H7 (cell line): ENCODE measurements at places on chromosomes 6 and 20.

GRCh38 chr6:139003751-139004150 lies 15.7 kb upstream of the REPS1 start:
- no peak for DNase-seq

DNA sequence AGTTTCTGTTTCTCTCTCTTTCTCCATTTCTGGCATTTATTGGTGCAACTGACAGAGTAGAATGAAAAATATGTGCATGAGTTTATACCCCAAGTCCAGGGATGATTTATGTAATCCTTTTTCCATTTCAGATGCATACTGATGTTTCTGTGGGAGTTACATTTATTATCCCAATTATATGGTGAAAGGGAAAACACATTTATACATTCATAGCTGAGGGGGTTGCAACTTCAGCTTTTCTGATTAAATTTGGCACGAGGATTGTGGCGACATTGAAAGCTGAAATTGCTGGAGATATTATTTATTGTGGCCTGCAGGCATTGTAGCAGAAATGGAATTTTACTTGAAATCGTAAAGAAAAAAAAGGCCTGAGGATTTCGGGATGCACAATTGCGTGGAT lies 31.5 kb upstream of the FNDC1 start:
- DNase-seq, result no peak

DNA sequence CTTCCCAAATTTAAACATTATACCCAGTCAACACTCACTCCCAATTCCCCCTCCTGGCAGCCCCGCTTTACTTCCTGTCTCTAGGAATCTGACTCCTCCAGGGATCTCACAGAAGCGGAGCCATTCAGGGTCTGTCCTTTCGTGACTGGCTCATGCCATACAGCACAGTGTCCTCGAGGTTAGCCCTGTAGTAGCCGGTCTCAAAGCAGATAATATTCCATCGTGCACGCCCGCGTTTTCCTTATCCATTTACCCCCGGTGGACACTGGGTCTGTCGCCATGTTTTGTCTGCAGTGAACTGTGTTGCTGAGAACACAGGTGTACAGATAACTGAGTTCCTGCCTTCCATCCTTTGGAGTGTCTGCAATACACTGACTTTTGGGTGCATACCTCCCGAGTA lies 95.3 kb downstream of the TTLL2 start:
- DNase-seq, result peak; percentile 65

GRCh38 chr6:6434151-6434550 lies 113.7 kb upstream of the F13A1 start:
- DNase-seq, result no peak

- no peak for DNase-seq
Measured at GRCh38 chr6:44037847-44038542, 89.3 kb downstream of the MRPL14 start.

DNA sequence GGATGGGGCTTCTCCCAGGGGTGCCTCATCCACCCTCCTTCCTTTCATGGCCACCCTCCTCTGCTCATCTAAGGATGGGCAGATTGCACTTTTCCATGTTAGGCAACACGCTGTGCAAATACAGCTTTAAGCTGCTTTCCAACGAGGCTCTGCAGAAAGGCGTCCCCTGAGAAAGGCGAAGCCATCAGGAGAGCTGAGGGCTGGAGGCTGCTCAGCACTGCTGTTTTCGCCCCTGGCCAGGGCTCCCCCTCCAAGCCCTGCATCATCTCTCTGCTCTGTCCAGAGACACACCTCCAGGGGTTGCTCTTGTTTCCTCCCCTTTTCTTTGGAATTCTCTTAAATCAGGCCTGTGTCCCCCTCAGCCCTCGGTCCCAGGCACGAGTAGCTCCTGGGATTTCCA lies 526.1 kb downstream of the CDH26 start:
- no peak for DNase-seq

- DNase-seq, result peak; percentile 68
Measured at GRCh38 chr20:22686097-22686496, 101.7 kb upstream of the FOXA2 start.

DNA sequence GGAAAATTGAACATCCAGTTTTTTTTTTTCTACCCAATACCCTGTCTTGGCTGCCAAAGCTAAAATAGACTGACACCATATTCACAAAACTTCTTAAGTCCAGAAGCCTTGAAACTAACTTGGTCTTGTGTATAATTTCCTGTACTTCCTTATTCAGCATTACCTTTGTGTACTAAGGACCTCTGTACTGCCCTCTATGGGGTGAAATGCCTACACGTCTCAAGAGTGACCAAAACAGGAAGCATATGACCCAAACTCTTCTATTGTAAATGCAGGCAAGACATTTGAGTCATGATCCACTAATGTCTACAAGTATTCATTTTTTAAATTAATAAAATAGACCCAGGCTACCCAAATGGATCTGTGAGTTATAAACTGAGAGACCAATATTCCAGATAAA lies 50.4 kb downstream of the HMGCLL1 start:
- DNase-seq, result peak; percentile 4

DNA sequence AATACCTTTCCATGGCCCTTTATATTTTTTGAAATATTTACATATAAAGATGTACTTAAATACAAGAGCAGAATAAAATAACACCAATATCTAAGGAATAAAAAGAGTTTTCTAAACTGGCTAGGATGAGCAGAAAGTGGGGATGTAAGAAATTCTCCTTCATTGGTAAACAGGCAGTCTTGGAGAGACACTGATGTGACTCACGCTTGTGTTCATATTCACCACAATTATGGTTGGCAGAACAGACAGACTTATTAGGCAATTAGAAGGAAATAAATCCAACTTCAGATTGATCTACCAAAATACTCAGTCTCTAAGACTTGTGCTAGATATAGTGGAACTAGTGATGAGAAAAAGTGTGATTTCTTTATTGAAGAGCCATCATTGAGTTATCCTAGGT lies 463.7 kb downstream of the CDC5L start:
- DNase-seq, result no peak

DNA sequence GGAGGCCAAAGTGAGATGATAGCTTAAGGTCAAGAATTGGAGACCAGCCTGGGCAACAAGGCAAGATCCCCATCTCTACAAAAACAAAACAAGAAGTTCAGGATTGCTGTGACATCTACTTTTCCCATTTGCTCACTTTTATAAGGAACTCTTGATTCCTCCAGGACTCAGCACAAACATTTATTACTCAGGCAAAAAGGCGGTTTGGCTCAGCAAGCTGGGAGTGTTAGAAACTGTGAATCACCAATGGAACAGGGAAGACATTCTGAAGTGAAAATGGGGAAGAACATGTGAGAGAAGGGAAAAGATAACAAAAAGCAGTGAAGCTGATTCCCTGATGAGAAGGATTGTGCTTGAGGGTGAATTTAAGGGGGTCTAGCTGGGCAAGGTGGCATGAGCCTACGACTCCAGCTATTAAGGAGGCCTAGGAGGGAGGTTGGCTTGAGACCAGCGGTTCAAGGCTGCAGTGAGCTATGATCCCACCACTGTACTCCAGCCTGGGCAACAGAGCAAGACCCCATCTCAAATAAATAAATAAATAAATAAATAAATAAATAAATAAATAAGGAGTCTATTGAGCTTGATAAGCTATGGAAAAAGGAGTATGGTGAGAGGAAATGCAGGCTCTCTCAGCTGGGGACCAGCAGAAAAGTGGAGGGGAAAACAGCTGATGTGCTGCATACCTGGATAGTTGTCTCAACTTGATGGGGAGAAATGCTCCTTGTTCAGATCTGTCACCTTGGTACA lies 65.4 kb upstream of the HDDC2 start:
- no peak for DNase-seq

GRCh38 chr20:36210436-36211021 lies 25.7 kb upstream of the AAR2 start:
- DNase-seq, result no peak

GRCh38 chr6:121951918-121952379 lies 447.5 kb upstream of the HSF2 start:
- DNase-seq, result no peak

DNA sequence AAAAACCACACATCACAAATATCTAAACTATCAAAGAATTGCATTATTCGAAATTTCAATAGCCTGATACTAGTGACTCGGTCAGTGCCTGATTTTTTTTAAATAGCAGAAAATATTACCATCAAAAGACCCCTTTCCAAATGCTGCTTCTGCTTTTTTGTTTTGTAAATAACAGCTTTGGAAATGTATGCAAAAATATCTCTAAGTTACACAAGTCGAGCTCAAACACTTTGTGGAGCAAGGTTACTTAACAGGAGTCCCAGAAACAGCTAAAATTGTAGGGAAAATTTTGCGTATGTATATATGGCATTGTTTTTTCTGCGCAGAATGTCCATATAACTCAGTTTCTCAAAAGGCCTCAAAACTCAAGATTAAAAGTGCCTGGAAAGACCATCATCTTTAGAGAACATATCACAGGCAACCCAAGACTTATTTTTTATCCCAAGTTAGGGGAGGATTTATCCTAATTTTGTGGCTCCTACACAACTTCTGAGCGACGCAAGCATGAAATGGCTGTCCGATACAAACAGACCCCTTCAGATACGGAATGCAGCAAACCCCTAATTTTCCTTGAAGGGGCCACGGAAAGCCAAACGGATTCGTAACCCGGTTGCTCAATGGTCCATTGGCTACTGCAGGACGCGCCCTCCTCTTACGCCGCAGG lies 1.3 kb downstream of the CEP85L start:
- no peak for DNase-seq

- DNase-seq, result no peak
Measured at GRCh38 chr20:52895235-52895634, 76.9 kb upstream of the TSHZ2 start.

GRCh38 chr6:1895721-1896120 lies 286.0 kb downstream of the FOXC1 start:
- no peak for DNase-seq

DNA sequence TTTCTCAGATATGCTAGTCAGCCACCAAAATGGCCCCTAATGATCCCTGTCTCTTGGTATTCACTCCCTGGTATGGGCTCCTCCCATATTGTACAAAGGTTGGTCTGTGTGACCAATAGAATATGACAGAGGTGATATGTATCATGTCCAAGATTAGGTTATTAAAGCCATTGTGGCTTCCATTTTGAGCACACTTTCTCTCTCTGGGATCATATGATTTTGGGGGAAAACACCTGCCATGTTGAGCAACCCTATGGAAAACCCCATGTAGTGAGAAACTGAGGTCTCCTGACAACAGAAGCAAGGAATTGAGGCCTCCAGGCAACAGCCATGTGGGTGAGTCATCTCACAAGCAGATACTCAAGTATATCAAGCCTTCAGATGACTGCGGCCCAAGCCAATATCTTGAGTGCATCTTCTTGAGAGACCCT lies 7.1 kb upstream of the ZNF318 start:
- DNase-seq, result no peak

DNA sequence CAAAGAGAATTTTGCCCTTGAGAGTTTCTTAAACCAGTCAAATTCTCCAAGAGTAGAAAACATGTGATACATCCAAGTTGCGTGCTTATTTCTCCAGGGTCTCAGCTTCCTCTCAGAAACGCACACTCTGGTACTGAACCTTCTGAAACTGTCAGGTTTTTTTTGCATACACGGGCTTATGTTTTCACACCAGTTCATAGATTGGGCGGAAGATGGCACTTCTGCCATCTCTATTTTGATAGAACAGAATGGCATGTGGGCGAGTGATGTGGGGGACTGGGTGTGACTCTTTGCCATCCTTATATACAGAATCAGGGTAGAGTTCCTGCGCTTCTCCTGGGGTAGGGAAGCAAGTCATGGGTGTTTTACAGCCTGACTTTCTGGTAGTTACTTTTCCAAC lies 56.4 kb downstream of the ADTRP start:
- DNase-seq, result no peak

GRCh38 chr6:156727715-156728385 lies 49.3 kb upstream of the ARID1B start:
- no peak for DNase-seq

DNA sequence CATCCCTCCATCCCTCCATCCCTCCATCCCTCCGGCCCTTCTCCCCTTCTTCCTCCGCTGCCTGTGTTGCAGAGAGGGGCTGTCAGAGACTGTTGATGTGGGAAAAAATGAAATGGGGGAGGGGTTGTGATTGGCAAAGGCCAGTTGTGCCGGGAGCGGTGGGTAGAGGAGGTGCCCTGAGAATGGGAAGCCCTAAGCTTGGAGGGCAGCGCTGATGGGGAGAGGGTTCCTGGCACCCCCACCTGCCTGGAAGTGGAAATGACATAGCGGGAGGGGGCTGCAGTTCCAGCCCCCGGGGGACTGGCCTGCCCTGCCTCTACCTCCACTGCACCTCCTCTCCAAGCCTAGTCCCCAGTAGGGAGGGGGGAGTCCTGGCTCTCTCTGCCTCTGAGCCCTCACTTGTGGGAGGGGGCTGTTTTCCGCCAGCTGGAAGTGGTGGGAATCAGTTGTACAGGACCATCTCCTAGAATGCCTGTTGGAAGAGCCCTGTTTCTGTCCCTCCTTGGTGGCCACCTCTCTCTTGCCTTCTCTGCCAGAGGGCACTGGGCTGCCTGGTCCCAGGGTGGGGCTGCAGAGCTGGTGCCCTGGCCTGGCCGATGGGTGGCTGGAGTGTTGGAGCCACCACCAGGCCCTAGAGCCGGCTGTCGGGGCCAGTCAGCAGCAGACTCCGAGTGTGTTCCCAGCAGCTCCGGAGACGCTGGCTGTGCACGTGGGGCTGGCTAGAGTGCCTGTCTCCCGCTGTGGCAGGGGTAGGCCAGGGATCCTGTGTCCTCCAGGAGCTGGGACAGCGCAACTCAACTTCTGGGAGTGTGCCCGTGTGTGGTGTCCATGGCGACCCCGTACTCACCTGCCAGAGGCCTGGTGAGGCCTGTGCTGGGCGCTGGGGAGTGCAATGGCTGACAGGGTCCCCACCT lies 1.5 kb downstream of the DLGAP4 start:
- DNase-seq, result peak; percentile 80

DNA sequence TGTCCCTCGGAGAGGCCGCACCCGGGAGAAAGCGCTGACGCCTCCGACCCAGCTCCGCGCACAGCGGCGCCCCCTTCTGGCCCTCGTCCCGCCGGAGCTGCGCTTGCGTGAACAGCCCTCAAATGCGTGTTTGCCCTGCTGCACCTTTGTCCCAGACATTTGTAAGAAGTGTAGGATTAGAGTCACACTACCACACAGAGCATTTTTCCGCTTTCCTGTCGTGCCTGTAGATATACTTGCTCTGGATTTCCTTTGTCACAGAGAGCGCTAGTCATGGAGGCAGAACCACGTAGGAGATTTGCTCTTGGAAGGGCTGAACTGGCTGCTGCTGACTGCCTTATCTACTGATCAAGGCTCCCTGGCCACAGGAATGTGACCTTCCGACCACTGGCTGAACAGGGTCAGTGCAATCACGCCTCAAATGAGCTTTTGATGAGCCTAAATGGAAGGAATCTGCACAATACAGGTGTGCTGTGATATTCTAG lies 62.3 kb downstream of the PAX1 start:
- DNase-seq, result peak; percentile 86

- no peak for DNase-seq
Measured at GRCh38 chr6:37491171-37491829, 8.4 kb downstream of the CCDC167 start.
